ENCODE measurements at places on chromosomes 1 and 21.

- no peak for DNase-seq
These were observed 2.7 kb downstream of the RBM15 start for GRCh38 chr1:110341872-110342331.

GRCh38 chr1:236207569-236207968, 65.2 kb downstream of the GPR137B start:
- DNase-seq, result no peak

DNA sequence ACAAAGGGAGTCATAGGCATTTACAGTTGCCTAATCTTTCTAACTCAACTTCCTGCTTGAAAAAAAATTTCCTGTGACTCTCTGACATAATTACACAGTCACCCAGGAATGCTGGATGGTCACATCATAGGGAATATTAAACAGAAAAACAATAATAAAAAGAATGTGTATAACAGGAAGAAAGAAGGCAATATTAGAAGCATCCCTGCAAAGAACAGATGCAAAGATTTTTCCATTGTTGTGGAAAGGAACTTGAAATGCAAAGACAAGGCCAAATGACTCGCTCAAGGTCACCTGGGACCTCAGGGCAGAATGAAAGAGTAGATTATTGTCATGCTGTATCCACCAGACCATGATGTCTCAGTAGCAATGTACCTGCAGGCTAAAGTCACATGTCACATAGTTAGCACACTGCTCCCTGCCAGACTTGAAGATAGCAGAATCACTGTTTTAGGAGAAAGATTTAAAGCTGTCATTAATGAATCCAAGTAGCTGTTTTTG, 184.3 kb downstream of the CYYR1 start:
- DNase-seq, result no peak

GRCh38 chr1:236041631-236042618, 23.0 kb downstream of the NID1 start:
- DNase-seq, result no peak

DNA sequence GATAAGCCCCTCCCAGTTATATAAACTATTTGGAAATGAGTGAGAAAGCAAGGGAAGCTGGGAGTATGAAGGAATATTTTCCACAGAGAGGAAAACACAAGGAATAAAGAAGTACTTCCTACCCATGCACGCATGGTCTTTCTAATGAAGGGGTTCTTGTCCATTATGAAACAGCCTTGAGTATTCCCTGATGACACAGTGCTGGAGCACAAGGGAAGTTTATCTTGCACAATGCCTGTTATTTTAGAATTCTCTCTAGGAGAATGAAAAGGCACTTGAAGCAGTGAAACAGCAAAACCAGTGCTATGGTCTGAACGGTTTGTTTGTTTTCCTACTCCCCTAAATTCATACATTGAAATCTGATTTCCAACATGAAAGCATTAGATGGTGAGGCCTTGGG, 38.6 kb upstream of the ADAMTS1 start:
- no peak for DNase-seq

- DNase-seq, result no peak
These were observed 1298.9 kb upstream of the ADGRL4 start for GRCh38 chr1:80305466-80305865.

DNA sequence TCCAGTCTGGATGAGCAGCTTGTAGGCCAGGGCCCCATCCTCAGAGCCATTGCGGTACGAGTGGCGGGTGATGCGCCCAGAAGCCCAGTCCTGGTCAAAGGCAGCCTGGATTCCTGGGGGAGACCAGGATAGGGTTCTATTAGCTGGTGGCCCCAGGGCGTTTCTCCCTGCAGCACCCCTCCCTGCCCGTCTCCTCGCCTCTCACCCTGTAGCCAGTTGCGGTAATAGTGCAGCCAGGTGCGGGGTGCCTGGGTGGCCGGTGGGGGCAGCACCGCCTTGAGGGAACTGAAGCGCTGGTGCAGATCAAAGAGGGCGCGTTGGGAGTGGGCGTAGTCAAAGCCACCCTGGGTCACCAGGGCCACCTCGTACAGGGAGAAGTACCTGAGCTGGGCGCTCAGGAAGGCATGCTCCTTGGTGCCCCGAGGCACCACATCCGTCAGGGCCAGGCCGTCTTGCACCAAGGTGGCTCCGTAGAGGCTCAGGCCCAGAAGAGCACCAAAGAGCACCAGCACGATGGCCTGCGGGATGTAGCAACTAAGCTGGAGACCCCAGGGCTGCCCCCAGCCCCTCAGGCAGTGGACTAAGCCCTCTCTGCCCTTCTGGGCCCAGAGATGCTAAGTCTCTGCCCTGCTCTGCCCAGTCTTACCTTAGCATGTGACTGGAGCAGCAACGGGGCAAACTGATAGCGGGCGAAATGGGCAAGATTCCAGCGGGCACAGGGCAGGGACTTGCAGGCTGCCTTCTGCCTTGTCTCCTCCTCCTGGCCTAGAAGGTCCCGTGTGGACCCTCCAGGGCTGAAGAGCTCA, 15.7 kb downstream of the PTCH2 start:
- DNase-seq, result no peak

GRCh38 chr21:42232176-42232825, 13.4 kb downstream of the ABCG1 start:
- DNase-seq, result no peak

DNA sequence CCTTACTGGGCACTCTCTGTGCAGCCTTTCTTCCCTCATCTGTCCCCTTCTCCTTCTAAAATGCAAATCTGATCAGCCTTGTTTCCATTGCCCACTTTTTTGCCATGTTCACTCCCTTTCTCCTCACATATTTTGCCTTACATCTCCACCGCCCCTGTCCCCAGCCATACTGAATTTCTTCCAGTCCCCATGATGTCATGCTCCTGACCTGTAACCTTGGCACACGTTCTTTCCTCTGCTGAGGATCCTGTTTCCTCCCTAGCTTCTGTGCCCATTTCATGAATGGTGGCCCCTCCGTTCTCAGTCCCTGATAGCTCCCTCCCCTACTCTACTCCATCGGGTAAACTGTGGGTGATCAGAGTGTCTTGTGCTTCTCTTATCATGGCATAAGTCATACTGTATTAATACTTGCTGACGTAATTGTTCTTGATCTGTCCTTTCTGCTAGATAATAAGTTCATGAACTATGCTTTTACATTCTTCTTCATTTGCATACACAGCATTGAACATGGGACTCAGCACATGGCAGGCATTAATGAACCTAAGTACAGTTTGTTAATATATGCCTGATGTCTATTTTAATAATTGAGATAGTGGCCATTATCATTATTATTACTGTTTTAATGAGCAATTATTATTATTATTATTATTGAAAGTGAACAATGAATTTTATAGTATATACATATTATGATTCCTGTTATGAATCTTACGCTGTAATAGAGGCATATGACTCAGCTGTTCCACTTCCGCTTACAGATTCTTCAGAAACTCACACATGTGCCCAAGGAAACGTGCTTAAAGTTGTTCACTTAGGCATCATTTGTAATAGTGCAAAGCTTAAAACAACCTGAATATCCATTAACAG, 28.5 kb downstream of the MAP3K21 start:
- no peak for DNase-seq

DNA sequence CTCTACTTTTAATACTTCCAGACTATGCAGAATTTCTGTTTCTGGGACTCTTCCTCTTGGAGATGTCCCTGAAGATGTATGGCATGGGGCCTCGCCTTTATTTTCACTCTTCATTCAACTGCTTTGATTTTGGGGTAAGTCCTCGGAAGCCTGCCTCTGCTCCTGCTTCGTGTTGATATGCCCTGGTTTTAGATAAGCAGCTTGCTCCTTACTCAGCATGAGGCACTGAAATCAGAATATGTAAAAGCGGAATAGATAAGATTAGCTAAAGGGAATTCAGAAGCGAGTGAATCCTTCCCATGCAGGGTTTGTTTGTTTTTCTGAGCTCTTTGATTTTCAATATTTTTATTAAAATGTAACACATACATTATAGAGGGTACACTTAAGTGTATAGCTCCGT, 234.7 kb downstream of the CACNA1E start:
- no peak for DNase-seq

GRCh38 chr1:51551848-51552296, 32.8 kb upstream of the EPS15 start:
- DNase-seq, result no peak

GRCh38 chr1:23470282-23471070, 13.5 kb downstream of the ASAP3 start:
- no peak for DNase-seq

DNA sequence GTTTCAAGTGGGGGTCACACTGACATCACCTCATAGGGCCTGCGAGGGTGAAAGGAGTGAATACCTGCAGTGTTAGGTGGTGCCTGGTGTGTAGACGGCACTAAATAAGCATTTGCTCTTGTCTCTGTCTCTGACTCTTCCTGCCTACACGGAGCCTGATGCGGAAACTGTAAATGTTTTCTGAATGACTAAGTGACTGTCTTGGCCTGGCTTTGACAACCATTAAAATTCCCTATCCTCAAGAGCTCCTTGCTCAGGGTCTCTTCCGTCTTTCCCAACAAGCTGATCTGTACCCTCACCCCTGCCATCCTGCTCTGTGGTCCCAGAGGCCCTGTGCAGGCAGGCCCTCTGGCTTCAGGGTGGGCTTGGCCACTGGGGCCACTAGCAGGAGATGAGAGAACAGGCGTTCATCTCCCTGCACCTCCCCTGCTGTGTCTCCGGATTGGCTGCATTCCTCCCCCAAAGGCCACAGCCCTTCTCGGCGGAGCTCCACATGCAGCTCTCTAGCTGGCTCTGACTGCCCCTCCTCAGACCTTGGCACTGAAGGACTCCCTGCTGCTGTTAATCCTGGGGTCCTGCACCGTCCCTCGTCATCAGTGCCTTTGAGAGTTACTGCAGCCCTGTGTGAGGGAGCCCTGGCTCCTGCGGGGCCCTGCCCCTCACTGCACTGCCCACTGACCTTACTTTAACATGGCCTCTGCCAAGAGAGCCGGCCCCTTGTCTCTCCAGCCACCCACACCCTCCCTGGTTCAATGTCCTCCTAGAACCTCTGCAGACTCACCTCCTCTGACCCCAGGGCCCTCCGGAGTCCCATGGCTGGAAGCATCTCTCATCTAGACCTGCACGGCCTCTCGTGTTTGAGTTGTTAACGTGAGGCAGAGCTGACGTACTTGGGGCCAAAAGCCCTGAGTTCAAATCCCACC, 211.1 kb downstream of the MATN1 start:
- DNase-seq, result no peak

GRCh38 chr21:25176637-25177412, 430.5 kb downstream of the MRPL39 start:
- no peak for DNase-seq

- DNase-seq, result no peak
These were observed 20.5 kb downstream of the SYT2 start for GRCh38 chr1:202689493-202690342.

DNA sequence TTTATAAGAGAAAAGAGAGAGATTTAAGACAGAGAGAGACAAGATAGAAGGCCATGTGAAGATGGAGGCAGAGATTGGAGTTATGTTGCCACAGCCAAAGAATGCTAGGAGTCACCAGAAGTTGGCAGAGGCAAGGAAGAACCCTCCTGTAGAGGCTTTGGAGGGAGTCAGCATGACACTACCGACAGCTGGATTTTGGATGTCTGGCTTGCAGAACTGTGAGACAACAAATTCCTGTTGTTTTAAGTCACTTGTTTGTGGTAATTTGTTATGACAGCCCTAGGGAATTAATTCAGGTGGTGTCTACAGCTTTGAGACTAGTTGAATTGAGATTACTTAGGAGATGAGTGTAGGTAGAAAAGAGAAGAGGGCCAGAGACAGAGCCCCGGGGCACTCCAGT, 158.5 kb downstream of the DNM3 start:
- no peak for DNase-seq

DNA sequence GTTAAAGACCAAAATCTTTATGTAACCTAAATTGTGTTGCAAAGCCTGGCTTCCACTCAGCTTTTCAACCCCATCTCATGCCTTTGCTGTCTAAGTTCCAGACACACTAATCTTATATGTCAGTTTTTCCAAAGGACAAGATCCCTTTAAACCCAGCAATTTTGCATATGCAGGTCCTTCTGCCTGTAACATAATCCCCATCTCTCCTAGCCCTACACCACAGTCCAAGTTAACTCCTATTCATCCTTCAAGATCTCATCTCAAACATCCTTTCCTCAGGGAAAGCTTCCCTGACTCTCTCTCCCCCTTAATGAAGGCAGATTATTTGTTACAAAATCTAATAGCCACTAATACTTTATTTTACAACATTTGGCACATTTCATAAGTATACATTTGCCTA, 366.3 kb downstream of the PLPP3 start:
- DNase-seq, result no peak

- no peak for DNase-seq
These were observed 55.8 kb downstream of the SLC9A1 start for GRCh38 chr1:27099135-27099586.

- DNase-seq, result no peak
These were observed 97.2 kb downstream of the DNAH14 start for GRCh38 chr1:225026701-225027100.

GRCh38 chr1:32503153-32503552, 36.1 kb upstream of the ZBTB8A start:
- no peak for DNase-seq

DNA sequence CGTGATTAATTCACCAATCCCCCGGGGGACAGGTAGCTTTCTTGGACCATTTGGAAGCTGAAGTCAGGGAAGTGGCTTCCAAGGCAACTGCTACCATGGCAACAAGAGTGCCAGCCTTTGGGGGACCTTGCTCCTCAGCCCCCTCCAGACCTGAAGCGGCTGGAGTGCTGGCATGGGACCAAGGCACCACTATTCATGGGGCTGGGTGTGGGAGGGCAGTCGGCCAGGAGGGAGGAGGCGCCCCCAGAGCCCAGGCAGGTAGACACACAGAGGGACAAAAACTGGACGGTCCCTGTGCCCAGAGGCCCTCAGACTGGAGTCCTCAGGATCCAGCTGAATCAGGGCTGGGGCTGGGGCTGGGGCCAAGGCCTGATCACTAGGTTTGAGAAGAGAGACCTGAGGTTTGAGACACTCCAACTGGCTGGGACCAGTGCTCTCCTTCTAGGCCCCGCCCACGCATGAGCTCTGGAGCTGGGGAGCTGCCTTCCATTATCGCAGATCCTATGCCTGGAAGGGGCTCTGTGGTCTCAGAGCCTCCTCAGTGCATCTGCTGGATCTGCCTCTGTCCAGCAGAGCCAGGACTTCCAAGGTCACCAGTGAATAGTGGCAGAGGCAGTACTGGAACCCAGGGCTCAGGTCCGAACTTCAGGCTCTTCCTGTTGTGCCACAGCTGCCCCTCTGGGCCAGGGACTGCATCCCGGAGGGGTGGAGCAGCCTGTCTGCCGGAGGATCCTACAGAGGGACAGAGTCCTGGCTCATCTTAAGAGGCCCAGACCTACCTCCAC, 3.3 kb upstream of the KNCN start:
- DNase-seq, result no peak

GRCh38 chr1:26828411-26828991, 2.0 kb downstream of the ZDHHC18 start:
- no peak for DNase-seq

Data from stimulated activated CD4-positive, alpha-beta T cell treated with anti-CD3 and anti-CD28 coated beads, Interleukin-1b, Interleukin-23, amount 100 ng/mL, for 1 hour (primary cell).